ENCODE measurements at places on chromosomes 6 and 20.

GRCh38 chr6:24006254-24006653 lies 119.8 kb upstream of the NRSN1 start:
- no peak for DNase-seq

DNA sequence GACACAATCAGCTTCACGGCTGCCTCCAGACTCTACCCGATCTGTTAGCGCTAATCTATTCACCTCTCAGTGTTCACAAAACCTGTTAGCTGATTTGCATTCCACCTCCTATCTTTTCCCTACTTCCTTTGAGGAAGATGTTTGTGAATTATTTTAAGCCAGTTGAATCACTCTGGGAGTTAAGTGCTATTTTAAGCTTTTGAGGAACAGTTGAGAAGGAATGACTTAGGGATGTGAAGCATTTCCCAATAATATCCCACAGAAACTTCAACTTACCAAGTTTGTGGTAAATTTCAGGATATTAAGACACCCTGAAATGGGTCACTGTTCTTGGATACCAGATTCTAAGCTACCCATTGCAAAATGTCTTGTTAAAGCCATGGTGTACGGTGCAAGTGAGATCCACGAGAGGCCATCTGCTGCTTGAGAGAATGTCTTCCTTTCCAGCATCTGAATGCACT lies 145.2 kb upstream of the CITED2 start:
- DNase-seq: no peak

- no peak for DNase-seq
Observed at GRCh38 chr20:8880085-8880853, 188.6 kb upstream of the PLCB4 start.

DNA sequence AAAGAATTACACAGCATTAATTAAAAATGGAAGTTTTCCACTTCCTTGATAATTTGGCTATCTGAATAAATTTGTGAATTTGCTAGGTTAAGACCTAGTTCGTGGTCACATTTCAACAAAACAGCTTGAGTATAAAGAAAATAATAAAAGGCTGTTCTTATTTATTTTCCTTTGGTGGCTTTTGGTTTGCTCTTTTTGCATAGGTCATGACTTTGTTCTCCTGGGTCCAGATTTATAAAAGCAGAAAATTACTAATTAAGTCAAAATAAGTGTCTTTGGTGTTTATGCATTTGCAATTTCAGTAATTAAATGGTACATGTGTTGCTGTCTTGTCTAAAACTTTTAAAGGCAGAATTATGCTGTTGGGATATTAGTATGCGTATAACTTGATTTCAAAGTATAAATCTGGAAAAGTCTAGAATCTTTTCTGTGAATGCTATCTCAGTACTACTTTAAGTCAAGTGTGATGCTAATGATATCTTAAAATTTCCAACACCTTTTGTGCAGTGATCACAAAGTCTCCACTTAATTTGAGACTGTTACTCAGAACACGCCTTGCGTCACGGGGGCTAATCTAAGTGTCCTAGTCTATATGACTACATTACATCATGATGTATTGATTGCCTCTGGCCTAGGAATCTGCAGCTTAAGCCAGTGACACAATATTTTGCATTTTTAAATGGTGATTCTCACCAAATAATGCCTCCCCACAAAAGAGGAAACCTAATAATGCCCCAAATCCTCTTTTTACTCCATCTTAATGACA lies 41.0 kb downstream of the GNAS start:
- no peak for DNase-seq

DNA sequence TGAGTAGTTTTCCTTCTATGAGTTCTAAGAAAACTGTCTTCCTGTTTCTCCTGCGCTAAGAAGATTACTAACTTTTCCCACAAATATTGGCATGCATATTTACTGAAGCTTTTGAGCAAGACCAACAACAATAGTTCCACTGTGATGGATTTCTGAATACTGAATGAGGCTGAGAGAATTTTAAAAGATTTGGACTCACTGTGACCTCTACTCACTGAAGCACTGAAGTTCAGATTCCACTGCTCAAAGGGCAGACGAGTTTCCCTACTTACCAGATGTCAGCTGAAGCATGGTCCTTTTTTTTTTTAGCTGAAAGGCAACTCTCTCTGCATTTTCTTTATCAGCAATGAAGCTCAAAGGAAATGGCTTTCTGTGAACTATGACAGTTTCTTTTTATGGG lies 718.5 kb downstream of the RFPL4B start:
- no peak for DNase-seq

DNA sequence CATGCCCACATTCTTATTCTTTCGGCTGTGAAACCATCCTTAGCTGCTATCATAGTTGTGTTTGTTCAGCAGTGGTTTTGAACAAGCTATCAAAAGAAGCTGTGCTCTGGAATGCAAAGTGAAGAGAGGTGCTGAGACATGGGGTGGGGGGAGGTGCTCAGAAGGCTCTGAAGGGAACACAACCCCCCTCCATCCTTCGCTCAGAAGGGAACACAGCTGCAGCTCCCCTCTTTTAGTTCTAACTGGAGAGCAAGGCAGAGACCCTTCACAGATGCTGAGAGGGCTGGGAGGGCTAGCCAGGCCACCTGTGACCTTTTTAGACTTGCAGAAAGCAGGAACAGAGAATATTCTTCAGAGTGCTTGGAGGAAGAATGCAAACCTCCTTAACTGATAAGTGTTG lies 17.6 kb upstream of the SSTR4 start:
- no peak for DNase-seq

DNA sequence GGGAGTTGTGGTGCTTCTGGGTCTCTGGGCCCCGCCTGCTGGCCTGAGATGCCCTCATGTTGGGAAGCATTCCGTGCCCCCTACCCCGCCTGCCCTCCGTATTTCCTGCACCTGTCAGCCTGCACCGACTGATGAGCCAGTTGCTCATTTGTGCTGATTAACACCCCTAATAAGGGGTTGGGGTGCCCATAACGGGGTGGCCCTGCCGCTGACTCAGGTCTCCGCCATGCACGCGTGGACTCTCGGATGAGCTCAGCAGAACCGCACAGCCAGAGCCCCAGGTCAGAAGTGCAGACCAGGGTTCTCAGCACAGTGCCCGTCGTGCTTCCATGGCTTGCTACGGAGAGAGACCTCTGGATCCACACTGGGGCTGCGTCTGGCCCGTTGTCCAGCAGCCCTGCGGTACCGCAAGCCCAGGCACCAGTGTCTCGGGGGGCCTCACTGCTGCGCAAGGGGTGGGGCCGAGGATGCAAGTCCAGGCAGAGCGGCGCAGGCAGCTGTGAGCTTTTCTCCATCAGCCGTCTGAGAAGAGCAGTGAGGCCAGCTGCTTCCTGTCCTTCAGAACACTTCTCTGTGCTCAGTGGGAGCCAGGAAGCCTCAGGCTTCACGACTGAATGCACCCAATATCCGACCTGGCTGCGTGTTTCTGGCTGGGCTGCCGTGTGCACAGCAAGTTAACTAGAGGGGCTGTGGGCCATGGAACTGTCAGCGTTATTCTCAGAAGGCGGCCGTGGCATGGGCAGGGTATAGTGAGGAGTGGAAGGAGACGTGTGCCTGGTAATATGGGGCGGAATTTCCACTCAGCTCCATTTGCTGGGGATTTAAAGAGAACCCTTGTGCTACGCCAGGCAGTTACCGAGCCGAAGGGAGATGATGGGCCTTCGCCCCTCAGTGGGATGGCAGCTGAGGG lies 18.6 kb downstream of the MTG2 start:
- DNase-seq: no peak

DNA sequence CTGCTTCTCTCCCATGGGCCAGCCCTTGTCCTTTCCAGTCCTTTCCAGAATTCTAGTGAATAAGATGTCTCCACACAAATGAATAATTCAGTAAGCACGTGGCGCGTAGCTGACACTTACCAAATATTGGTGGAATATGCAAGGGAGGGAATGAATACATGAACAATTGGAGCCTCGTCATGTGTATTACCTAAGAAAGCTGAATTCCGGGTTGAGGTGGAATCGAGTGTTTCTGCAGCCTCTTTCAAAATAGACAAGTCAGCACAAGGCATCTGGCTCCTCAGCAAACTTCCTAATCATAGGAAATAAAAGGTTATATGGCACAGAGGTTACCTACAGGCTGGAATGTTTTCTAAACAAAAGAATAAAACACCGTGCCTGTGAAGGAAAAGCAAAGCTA lies 47.0 kb upstream of the NT5E start:
- no peak for DNase-seq

GRCh38 chr6:41347378-41348050 lies 12.1 kb downstream of the NCR2 start:
- no peak for DNase-seq

DNA sequence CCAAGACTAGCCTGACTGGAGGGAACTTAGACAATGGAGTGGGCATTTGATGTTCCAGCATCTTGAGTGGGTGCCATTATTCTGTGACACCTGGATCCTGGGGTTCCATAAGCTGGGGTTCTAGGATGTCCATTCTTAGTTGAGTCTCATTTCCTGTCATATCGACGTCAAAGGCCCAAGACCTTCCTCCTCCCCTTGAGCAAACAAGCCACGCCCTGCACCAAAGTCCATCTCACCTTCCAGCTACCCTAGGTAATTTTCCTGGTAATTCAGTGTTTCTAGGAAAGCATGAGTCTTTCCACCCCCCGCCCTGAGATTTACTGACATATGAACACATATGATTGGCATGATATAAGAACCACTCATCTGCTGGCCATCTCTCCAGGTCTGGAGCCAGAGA lies at the start of gene TRIM40:
Gene TRIM40, plus strand, starts transcription at position 384 of the 400 bp plus-strand sequence. CDS start 897 bp downstream, outside the sequence.
- DNase-seq: no peak

GRCh38 chr6:74574794-74575193 lies 631.1 kb downstream of the COL12A1 start:
- DNase-seq: no peak

DNA sequence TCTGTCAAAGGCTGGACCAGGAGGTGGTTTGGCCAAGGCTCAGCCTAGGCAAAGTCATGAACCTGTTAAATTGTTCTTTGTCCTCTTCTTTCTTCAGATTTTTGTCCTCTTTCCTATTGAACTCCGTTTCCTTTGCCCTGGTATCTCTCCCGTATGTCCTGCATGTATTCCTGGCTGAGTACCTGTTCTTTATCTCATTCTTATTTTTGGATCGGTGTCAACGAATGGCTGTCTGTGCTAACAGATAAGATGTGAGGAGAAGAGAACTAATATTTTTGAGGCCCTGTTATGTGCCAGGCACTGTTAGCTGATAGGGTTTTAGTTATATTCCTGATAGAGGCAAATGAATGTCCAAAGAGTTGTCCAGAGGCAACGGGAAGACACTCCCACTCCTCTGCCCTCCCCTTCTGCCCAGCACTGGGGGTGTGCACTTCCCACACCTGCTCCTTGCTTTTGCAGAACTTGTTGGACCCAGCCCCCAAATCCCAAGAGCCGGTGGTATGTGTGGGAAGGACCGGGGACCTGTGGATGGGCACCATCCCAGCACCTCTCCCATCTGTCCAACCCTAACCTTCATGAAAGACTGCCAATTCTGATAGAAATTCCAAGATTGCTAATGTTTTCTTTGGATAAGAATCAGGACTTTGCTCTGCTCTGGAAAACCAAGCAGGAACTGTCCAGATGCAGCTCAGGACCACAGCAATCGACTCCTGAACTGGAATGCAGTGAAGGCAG lies 20.6 kb downstream of the MMP24OS start:
- DNase-seq: no peak

- peak; percentile 11 for DNase-seq
Observed at GRCh38 chr20:17533396-17533795, 2.2 kb upstream of the BFSP1 start.

DNA sequence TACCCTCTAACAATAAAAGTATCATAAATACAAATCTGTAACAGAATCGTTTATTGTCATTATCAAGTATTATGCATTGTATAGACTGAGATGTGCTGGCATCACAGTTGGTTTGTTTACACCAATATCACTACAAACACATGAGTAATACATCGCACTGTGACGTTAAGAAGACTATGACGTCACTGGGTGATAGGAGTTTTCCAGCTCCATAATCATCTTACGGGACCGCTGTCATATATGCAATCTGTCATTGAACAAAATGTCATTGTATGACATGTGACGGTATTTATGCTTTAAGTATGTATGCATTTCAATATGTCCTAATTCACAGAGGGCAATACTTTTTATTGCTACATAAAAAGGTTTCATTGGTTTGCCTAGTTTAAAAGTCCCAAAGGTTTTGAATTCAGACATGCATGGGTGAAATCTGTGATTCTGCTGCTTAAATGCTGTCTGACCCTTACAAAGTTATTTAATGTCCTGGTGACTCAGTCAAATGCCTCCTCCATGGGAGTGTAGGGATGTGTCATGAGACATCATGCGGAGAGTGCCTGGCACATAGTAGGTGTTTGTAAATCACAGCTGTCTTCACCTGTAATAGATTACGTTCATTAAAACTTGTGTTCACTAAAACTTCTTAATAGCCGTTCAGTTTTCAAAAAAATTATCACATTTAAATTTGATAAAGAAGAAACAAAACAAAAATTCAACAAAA lies 160.7 kb upstream of the PDE10A start:
- DNase-seq: no peak

- no peak for DNase-seq
Observed at GRCh38 chr6:104325341-104326172, 534.2 kb downstream of the HACE1 start.

DNA sequence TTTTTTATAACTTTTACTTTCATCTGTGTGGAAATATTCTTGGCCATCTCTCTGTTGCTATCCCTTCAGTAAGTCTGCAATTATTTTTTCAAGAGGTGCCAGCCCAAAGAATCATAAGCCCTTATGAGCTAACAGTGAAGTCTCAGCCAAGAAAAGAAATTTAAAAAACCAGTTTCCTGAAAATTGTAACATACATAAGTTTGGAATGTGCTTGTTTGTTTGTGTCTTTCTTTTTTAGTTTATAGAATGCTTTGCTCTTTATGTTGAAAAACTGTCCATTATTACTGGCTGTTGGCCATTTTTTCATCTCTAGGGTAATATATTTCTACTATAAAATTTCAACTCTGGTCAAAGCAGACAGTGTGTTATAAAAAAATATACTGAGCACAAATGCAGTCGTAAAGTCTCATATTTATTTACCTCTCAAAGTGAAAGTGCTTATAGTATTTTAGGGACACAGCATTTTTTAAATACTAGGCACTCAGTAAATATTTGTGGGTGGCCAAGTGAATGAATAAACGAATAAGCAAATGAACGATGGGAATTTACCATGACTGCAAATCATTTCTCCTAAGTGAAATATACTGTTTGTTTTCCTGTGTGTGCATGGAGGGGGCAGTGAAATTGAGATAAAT lies 659.7 kb downstream of the KIF16B start:
- no peak for DNase-seq

DNA sequence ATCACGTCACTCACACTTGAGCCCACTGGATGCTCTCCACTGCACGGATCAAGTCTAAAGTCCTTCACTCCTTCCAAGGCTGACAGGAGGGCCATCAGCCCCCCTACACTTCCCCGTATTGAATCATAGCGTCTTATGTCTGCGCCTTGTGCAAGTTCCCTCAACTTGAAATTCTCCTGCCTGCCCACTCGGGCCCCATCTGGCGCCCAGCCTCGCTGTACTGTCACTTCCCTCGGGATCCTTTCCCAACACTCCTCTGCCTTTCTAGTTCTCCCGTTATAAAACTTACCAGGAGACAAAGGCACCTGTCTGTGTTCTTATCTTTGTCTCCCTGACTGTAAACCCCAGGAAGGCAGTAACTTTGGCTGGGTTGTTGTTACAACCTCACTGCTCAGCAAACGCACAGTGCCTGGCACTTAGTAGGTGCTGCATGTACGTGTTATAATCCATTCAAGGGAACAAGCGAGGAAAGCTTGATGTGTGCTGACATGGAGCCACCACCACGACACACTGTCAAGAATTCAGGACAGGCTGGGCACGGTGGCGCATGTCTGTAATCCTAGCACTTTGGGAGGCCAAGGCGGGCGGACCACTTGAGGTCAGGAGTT lies 33.8 kb upstream of the ZFAND3 start:
- no peak for DNase-seq

GRCh38 chr6:21522797-21523456 lies 70.6 kb upstream of the SOX4 start:
- DNase-seq: no peak

GRCh38 chr6:71228461-71229041 lies 60.1 kb upstream of the OGFRL1 start:
- no peak for DNase-seq

All from activated T-helper 2 cell treated with anti-CD3 and anti-CD28 coated beads, Interferon-gamma antibody, Interleukin-2, Interleukin-4, amounts not matched to agents 10 μg/mL and 5 μg/mL and 100 μg/mL, durations not matched to agents 14 hours and 24 hours and 36 hours (primary cell).